Camera-type eye (tissue), 1 donor: ENCODE measurements at places on chromosomes 1 and 21. TPM values are rescaled to one million over a fixed set of nuclear protein-coding genes. Genes with fewer than 3 reads are reported as not detected.

Gene NEGR1
- 23.3 TPM for total RNA-seq

Gene GLIS1
- total RNA-seq, result 0.71 TPM

Gene KRTAP19-1
- total RNA-seq, result not detected

Gene KIAA1614
- 52.6 TPM for total RNA-seq

Gene TMCC2
- 45.5 TPM for total RNA-seq

Gene FAM89A
- total RNA-seq, result 42.7 TPM

Gene TTC34
- 0.27 TPM for total RNA-seq

Gene C1orf94
- total RNA-seq, result 0.33 TPM

Gene HAPLN2
- not detected for total RNA-seq

Gene CHIA
- not detected for total RNA-seq

Gene TLCD4
- 13.1 TPM for total RNA-seq

Gene VWA5B1
- 1.1 TPM for total RNA-seq

Gene C1orf21
- 43.2 TPM for total RNA-seq

Gene LAPTM5
- total RNA-seq, result 11.3 TPM

Gene CELA3B
- not detected for total RNA-seq
